ENCODE measurements at places on chromosomes 16 and 17.

DNA sequence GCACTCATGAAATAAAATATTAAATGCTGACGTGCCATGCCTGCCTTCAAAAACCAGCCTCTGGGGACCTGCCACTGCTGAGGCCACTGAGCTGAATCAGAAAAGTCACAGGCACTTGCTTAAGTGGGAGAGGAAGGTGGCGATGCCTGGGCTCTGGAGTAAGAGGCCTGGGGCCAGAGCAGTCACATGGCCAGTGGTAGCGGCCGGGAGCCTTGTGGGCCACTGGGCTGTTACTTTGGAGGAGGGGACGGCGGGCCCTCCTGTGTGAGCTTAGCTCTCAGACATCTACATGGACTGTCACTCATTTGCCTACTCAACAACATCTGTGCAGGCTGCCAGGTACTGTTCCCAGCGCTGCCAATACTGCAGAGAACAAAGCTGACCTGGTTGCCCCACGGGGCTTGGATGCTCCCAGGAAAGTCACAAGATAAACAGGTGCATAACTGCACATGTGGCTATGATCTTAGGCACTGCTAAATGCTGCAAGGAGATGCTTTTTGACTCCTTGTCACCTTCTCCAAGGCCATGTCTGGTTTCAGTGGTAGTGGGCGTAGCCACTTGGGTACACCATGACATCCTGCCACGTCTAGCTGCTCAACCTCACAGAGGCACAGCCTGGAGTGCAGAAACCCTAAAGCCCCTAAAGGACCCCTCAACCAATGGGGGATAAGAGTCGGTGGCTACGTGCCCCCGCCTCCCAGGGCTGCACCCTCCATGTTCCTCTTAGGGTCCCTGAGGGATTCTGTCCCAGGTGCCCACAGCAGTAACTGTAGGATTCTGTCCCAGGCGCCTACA lies 11.6 kb downstream of the COTL1 start:
- DNase-seq: no peak

DNA sequence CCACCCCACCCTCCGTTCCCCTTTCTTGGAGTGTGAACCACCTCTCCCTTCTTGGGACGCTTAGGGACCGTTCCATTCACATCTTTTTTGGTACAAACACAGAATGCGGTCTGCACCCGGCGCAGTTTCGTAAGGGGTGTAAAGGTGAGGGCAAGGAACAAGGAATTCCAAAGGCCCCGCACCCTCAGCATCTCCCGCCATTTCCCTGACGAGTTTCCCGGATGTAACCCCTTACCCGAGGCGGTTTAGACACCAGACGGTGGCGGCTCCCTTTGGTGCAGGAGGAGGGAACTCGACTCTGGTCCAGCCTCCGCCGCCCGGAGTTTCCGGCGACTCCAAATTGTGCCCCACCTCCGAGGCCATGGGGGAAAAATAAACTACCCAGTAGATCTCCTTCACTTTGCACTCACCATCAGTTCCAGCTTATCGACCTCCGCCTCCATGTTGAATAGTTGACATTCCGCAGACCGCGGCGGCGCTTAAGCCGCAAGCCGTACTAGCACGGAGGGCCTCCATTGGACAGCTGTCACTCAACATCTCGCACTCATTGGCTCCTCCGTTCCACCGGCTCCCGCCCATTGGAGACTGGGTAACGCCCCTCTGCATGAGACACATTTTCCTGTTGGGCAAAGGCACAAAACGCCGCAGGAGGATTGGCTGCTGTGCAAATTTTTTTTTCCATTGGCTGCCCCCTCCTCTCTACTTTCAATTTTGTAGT lies at the start of gene SKA2:
SKA2 (minus strand) TSS at position 466 of the 718 bp plus-strand sequence; CDS start at position 443, 23 bp downstream.
- DNase-seq: no peak

- DNase-seq: no peak
Measured at GRCh38 chr17:9646546-9646885, 1.2 kb downstream of the USP43 start.

DNA sequence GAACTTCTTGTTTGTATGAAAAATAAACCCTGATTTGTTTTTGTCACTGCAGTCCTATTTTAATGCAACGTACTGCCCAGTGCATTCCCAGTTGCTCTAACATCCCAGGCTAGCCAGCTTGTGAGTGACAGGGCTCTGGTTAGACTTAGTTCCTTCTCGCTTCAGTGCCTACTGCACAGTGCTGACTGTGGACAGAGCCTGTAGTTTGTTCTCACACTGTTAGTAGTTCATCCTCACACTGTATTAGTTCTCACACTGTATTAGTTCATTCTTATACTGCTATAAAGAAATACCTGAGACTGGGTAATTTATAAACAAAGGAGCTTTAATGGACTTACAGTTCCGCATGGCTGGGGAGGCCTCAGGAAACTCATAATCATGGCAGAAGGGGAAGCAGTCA lies 116.6 kb upstream of the SALL1 start:
- no peak for DNase-seq

Data from D721Med (cell line).